ENCODE measurements at places on chromosomes 16 and 17.

GRCh38 chr16:68404736-68405345, 43.5 kb downstream of the SMPD3 start:
- no peak for DNase-seq

DNA sequence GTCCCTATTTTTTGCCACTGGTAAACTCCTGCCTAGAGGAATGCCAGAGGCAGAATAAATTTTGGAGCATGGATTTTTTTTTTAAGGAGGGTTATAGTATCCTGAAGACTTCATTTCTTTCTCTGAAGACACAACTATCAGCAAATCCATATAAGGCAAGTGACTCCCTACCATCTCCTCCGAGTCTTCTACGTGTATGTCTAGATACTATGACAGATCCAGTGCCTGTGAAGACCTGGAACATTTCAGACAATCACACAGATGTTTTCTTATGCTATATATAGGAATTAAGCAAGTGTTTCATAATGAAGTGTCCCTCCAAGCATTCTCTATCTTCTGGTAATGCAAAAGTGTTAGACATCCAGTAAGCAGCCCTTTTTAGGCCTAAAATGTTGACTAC, 255.5 kb upstream of the TBX2 start:
- DNase-seq, result no peak

GRCh38 chr16:70588565-70588964, 57.8 kb upstream of the IL34 start:
- DNase-seq, result no peak

GRCh38 chr17:28982131-28982793, 23.6 kb downstream of the SEZ6 start:
- peak; percentile 73 for DNase-seq

- no peak for DNase-seq
Measured at GRCh38 chr17:20111538-20111937, 102.4 kb downstream of the SPECC1 start.

DNA sequence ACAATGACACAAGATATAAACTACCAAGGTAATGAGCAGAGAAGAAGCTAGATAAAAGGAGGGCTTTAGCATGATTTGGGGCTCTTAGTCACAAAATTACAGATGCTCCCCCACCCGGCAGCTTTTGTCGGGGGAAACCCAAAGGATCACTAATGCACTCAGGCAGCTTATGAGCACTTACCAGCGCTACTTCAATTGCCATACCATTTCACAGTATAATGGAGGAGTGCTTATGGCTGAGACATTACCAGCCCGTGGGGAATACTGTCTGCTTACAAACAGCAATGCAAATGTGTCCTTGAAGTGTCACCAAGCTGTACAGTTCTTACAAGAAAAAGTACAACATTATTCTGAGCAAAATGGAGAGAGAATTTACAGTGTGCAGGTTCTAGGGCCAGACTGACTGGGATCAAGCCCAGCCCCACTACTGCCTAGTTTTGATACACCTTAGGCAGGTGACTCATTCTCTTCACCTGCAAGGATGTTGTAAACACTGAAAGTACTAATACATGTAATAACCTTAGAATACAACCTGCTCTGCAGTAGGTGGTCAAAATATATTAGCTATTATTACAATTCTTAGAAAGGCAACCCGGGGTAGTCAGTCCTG, 16.3 kb downstream of the ANKFY1 start:
- no peak for DNase-seq

DNA sequence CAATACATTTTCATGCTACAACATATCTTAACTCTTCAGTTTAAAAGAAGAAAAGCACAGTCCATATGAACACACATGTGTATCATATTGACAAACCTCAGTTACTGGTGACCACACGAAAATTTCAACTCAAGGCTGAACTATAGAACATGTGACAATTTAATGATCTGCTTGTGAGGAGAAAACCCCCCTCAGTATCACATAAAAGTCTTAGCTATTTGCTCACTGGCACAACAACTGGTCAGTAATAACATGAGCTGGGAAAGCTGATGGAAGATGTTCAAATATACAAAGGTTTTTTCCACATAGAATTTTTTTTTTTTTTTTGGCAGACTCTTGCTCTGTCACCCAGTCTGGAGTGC, 19.5 kb downstream of the ZNF652 start:
- peak; percentile 9 for DNase-seq

DNA sequence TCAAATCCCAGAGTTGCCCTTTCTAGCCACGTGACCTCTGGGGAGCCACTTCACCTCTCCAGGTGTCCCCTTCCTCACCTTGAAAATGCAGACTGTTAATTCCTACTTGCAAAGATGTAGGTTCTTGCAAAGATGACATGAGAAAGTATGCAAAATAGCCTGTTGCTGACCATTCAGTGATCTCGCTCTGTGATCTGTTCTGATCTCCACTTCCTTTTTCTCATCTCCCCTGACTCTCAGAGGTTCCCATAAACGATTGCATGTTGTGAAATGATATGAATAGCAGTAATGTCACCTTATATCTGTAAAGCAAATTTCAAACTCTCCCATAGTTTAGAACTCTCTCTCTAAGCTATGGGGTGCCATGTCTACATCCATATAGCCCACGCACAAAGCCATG, 182.3 kb downstream of the TMEM132E start:
- DNase-seq, result no peak

GRCh38 chr17:74077231-74077630, 126.2 kb upstream of the RPL38 start:
- DNase-seq, result no peak

- DNase-seq, result no peak
Measured at GRCh38 chr17:68246271-68247028, 1.4 kb upstream of the AMZ2 start.

DNA sequence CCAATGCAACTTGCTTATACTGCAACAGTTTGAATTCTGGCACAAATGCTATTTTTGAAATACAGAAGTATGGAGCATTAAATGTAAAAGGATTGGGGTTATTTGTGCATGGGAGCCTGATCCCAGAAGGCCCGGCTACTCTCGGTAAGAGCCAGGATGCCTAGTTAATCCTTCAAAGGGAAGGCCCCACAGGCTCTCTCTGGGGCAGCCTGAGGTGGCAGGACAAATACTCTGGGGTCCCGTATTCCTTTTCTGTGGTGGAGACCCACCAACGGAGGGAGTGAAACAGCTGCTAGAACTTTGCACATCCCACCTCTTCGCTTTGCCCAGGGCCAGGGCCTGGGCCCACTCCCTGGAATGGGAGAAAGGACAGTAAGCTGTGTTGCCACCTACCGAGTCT, 30.4 kb downstream of the ERN1 start:
- no peak for DNase-seq

DNA sequence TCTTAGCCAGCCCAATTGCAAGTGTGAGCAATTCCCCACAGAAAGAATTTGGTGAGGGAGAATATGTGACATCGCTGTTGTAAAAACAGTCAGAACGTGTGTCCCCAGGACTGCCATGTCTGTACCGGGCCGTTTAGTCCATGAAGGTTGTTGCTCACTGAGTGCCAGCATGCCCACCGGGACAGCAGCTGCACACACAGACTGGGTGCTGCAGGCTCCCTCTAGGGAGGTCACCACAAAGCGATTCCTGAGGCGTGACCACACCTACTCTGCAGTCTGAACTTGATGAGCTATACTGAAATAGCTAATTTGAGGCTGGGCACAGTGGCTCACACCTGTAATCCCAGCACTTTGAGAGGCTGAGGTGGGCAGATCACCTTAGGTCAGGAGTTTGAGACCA, 44.1 kb upstream of the ADORA2B start:
- no peak for DNase-seq

DNA sequence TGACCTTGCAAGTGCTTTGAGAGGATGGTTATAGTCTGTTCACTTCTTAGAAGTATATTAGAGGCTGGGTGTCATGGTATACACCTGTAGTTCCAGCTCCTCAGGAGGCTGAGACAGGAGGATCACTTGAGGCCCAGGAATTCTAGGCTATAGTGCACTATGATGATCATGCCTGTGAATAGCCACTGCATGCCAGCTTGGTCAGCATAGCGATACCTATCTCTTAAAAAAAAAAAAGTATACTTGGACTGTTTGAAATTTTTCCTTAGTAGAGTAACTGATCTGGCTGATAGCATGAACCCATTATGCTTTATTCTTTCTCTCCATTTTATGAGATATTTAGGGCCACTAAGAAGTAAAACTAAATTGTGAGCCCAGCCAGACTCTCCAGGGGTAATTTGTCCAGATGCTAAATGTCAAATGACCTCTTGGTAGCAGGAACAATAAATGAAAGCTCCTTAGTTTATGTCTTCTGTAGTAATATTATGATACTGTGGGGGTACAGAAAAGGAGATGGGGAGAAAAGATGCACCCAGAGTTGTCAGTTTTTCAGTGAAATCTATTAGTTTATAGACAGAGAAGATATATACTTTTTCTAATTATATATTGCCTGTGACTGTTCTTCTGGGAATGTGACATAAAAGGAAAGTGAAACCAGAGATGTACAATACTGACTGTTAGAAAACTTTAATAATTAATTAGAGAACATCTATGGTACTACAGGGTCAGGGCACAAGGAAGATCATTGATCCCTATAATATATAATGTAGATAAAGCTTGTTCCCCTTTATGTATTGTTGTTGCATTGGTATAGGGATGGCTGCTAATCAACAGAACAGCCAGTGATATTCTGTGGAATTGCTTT, 335.3 kb upstream of the TBX2 start:
- DNase-seq, result no peak

- no peak for DNase-seq
Measured at GRCh38 chr17:63824362-63824761, 2.9 kb upstream of the PSMC5 start.

- DNase-seq, result peak; percentile 87
Measured at GRCh38 chr17:48610282-48611211, at the start of gene HOXB7. TSS of gene HOXB7 (minus strand) at chr17:48611017. CDS start at chr17:48610918, 99 bp downstream.

- no peak for DNase-seq
Measured at GRCh38 chr17:39122991-39123390, 28.4 kb downstream of the PLXDC1 start.

DNA sequence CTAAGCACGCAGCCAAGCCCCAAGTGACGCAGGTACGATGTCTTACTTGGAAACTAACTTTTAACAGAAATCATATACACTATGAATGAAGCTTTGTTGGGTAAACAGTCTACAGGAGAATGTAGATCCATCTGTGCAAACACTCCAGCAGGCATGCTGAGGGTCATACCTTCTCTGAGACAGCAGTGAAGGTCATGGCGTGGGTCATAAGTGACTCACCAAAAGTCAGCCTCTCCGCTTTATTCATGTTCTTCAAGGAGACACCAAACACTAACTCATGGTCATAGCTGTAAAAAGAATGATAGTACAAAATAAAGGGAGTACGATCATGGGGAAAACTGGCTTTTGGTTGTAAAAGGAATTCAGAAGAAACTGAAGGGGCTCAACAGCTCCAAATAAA, 20.6 kb downstream of the BLMH start:
- no peak for DNase-seq

DNA sequence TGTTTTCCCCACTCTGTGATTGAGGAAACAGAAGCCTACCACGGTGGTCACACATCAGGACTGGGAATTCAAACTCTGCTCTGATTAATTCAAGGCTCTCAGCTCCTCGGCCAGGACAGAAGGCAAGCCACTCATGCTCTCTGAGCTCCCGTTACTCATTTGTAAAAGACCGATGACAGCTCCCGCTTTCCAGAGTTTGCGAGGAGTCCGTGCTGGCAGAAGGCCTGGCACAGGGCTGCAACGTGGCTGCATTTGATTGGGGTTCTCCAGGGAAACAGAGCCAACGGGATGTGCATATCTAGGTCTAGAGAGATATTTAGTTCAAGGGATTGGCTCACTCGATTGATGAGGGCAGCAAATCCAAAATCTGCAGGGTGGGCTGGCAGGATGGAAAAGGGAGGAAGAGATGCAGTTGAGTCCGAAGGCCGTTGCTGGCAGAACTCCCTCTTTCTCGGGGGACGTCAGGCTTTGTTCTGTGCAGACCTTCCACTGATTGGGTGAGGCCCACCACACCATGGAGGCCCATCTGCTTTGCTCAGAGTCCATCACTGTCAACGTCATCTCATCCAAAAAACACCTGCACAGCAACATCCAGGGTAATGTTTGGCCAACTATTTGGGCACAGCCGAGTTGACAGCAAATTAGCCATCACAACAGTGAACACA, 215.5 kb upstream of the RPL38 start:
- DNase-seq, result no peak

DNA sequence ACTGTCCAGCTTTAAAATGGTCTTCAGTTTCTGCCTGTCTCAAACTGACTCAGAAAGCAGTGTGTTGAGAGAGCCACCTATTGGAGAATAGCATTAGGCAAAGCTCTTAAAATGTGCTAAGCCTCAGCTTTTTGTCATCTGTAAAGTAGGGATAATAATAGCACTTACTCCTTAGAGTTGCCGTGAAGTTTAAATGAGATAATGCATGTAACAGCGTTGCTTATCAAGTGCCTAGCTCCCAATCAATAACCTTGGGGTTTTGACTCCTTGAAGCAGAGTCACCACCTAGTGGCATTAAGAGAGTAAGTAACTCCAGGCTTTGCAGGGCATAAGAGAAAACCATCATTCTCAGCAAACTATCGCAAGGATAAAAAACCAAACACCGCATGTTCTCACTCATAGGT, 163.3 kb downstream of the HS3ST2 start:
- no peak for DNase-seq

DNA sequence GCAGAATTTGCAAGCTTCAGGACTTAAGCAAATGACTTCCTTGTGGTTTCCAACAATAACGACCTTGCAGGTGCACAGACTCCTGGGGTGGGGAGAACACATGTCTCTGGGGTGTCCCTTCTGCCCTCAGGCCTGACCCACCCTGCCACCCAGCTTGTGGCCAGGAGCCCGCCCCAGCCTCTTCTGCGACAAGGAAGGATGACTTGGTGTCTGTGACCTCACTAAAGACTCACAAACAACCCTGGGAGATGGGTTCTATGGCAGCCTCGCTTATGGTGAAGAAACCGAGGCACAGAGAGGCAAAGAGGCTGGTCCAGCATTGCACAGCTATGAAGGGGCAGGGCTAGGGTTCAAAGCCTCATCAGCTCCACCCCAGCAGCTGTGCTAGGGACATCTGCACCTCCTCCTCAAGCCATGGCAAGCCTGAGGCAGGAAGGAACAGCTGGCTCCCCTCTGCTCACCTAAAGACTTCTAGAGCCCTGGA, 2.6 kb downstream of the ATP2A3 start:
- no peak for DNase-seq

DNA sequence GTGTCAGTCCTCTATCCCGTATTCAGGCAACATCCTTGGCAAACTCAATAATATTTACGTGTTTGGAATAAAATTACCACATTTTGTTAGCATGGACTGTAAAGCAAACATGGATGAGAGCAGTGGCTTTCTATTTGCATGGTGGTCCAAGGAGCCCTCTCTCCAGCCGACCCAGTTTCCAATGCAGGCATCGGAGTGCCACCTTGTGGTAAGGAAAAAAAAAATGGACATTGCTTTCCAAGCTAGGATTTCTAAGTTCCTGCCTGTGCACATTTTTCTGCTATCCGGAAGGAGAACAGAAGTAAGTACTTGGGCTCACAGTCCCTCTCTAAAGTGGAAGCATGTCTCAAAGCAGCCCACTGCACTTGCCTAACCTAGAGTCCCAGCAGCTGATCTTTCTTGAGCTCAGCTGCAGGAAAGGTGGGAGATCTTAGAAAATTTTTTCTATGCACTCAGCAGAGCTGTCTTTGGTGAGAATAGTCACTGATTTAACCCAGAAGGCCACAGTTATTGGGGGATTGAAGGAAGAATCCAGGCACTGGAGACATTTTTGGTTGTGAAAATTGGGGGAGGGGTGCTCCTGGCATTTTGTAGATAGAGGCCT, 46.0 kb upstream of the ERCC4 start:
- no peak for DNase-seq

Measured in GM20000 (cell line).